Cardiac atrium fibroblast (primary cell): ENCODE measurements at places on chromosomes 11 and 22. TPM values are rescaled to one million over a fixed set of nuclear protein-coding genes. Genes with fewer than 3 reads are reported as not detected.

ART1 gene
- not detected in 2 replicates for total RNA-seq

CDC42BPG gene
- under 0.01 TPM in 1 of 2 replicates, not detected in the other for total RNA-seq

OPCML gene
- under 0.01 TPM in 1 of 2 replicates, not detected in the other for total RNA-seq

MPPED2 gene
- total RNA-seq: not detected in 2 replicates

MOGAT2 gene
- not detected in 2 replicates for total RNA-seq

PATE2 gene
- total RNA-seq: not detected in 2 replicates

INPP5J gene
- total RNA-seq: 0.16 TPM in 1 of 2 replicates, not detected in the other

C22orf39 gene
- 8.3 and 24.2 TPM in 2 replicates for total RNA-seq

ABTB2 gene
- 2.3 and 5.7 TPM in 2 replicates for total RNA-seq

BSCL2 gene
- 29.8 and 44.4 TPM in 2 replicates for total RNA-seq

RRP7A gene
- total RNA-seq: 19.1 and 24.6 TPM in 2 replicates

ANO9 gene
- total RNA-seq: not detected in 2 replicates

MMP12 gene
- not detected in 2 replicates for total RNA-seq

OR4C46 gene
- not detected in 2 replicates for total RNA-seq

SEPTIN3 gene
- not detected in 2 replicates for total RNA-seq
